ENCODE measurements at places on chromosomes 7 and 10.
A peak's percentile ranks its signal among the peaks of the same experiment; 100 is the strongest.

DNA sequence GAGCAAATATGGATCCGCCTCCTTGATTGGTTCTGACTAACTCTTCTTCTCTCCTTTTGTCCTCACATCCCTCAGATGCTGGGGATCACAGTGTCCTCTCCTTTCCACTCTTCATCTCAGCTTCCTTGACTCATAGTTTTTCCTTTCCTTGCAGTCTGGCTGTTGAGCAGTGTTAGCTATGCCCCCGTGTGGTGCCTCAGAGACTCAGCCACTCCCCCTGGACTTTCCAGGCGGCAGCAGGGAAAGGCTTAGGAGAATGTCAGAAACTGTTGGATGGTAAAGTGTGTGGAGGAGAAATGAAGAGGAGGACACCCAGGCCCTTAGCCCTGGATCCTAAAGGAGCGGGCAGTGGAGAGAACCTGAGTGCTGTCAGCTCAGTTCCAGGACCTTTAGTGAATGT is 267.5 kb downstream of the CELF2 start:
- no peaks in the 10 kb centered on the region for H3K27me3 ChIP-seq
- DNase-seq = no peak
- H3K27ac ChIP-seq = no peak overlapping the region
- H3K4me3 ChIP-seq = no peak overlapping the region

GRCh38 chr7:157547102-157547501 is 210.3 kb downstream of the DNAJB6 start:
- H3K27me3 ChIP-seq = no peaks in the 10 kb centered on the region
- H3K27ac ChIP-seq = no peak overlapping the region
- no peak for DNase-seq

GRCh38 chr10:3848775-3849635 is 64.0 kb upstream of the KLF6 start:
- H3K4me3 ChIP-seq = no peak overlapping the region
- H3K36me3 ChIP-seq = no peaks in the 10 kb centered on the region
- no peak overlapping the region for H3K27ac ChIP-seq
- H3K27me3 ChIP-seq = no peaks in the 10 kb centered on the region

DNA sequence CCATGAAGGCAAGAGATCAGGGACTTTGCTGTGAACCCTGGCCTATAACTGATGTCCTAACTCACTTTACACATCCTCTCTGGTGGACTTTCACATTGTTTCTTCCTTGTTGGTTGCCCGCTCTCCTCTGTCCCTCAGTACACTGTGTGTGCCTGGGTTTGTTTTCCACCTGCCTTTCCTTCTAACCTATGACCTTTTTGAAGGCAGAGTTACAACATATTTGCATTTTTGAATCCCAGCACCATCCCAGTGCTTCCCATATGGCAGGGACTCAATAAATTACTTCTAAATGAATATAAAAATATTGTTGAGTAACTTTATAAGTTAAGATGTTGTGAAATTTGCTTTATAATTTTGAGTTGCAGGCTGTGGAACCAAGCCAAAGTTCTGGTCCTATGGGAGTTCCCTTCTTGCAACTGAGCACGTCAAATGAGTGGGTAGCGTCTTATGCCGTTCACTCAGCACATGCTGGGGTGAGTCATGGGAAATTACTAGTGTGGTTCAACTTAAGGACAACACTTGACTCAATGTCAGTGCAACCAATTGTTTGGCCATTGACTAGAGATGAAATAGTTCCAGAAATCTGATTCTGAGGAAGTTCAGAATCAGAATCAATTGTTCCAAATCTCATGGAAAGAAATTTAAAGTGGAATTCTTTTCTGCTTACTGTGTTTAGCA is 250.9 kb downstream of the TWIST1 start:
- no peaks in the 10 kb centered on the region for H3K4me1 ChIP-seq
- no peak overlapping the region for H3K4me3 ChIP-seq
- peak; percentile 71 for DNase-seq
- H3K27ac ChIP-seq = no peak overlapping the region

DNA sequence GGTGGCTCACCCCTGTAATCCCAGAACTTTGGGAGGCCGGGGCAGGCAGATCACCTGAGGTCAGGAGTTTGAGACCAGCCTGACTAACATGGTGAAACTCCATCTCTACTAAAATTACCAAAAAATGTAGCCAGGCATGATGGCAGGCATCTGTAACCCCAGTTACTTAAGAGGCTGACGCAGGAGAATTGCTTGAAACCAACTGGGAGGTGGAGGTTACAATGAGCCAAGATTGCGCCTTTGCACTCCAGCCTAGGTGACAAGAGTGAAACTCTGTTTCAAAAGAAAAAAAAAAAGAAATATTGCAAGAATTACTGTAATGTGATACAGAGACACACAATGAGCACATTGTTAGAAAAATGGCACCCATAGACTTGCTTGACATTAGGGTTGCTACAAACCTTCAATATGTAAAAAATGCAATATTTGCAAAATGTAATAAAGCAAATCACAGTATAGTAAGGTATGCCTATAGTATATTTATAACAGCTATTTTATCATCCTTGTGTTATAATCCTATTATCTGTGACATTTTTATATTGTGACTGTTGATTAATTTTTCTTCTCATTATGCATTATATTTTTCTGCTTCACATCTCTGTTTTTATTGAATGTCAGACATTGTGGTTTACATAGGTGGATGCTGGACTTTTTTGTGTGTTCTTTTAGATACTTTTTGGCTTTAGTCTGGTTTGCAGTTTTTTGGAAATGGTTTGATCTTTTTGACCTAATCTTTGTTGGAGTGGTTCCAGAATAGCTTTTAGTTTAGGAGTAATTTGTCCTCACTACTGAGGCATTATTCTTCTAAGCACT is 55.4 kb upstream of the HELLS start:
- H3K4me1 ChIP-seq = no peaks in the 10 kb centered on the region
- H3K27ac ChIP-seq = no peak overlapping the region
- DNase-seq = no peak
